Astrocyte (in vitro differentiated cells and primary cell): ENCODE measurements at places on chromosomes 16 and 17.

GRCh38 chr17:81453712-81454111 lies 58.5 kb downstream of the BAHCC1 start:
- no peak for DNase-seq

DNA sequence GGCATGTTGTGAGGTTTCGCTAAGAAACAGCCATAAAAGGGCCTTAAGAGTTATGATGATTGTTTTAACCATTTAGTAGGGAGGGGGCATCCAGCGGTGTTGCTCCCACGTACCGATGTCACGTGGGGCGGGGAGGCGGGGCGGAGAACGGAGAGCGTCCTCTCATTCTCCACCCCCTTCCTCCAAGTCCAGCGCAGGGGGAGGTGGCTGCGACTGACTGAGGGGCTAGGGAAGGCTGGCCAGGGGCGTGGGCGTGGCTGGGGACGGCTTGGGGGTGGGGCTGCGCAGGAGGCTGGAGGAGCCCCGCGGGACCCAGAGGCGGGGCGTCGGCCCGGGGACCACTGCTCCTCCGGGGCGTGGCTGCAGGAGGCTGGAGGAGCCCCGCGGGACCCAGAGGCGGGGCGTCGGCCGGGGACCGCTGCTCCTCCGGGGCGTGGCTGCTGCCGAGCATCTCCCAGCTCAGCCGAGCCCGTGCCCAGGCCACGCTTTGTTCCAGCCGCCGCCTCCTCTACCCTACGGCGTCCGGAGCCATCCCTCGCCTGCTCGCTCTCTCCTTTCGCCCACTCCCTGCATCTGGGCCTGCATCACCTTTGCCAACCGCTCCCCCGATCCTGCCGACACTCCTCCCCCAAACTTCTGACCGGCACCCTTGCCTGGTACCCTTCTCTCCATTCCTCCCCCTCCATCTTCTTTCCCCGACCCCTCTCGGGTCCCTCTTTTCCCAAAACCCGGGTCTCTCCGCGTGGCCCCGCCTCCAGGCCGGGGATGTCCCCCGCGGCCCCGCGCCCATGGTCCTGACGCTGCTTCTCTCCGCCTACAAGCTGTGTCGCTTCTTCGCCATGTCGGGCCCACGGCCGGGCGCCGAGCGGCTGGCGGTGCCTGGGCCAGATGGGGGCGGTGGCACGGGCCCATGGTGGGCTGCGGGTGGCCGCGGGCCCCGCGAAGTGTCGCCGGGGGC lies at the start of gene SARM1:
TSS of gene SARM1 (plus strand) at position 450 of the 958 bp plus-strand sequence. CDS start at position 789, 339 bp downstream.
- DNase-seq: peak; percentile 81

DNA sequence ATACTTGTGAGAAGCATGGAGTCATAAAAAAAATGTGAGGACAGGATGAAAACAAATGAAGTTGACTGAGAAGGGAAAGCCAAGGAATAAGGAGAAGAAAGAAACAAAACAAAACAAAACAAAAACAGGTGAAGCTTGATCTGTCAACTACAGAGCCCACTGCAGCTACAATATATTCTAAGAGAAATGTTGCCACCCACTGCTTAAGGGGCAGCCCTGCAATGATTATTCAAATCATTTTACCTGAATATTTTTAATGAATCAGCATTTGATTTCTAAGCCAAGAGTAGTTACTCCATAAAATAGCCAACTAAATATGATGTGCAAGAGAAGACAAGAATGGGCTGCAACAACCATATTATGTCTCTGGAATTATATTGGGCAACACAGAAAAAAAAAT lies 252.0 kb upstream of the KIF2B start:
- no peak for DNase-seq

GRCh38 chr16:62298600-62298999 lies 262.4 kb upstream of the CDH8 start:
- DNase-seq: no peak
